ENCODE measurements at places on chromosomes 3 and 15.

DNA sequence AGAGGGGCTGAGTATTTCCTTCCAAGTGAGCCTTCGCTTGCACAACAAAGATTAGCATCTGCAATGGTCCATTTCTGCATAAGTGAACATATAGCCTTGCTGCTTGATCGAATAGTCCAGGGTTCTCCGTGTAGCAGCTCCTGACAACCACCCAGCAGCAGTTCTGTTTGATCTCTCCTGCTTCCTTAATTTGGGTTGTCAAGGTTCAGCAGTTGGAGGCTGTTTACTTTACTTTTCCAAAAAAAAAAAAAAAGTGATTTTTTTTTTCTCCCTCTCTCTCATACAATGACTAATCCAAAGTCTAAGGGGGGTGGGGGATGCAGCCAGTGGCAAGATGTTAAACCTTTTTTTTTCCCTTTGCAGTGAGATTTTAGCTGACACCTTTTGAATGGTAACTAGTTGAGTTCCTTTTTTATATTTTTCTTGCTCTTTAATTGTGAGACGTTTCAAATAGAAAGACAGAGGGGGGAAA, 3.6 kb downstream of the FOXP1 start:
- DNase-seq: no peak

- no peak for DNase-seq
Observed at GRCh38 chr15:82625136-82625535, 22.0 kb downstream of the CPEB1 start.

DNA sequence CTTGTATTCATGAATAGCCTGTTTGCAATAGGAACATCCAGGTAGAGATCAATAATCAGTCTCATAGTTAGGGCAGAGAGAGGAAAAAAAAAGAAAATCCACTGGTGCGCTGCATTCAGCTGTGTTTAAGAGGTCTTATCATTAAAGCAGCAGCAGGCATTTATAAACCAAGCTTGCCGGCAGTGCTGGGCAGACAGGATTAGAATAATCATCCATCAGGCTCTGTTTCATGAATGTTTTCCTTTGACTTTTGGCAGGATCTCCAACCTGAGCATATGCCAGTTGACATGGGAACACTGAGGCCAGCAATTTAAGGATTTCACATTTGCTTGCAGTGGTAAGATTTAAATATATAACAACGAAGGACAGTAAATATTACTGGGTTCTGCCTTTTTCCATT, 305.2 kb upstream of the SEMA6D start:
- no peak for DNase-seq

GRCh38 chr3:133188996-133189395, 150.8 kb downstream of the TMEM108 start:
- no peak for DNase-seq

GRCh38 chr3:196166741-196167140, 44.5 kb downstream of the ZDHHC19 start:
- DNase-seq: no peak
